ENCODE measurements at places on chromosomes 6 and 20.

GRCh38 chr6:44072452-44072958 is 54.7 kb downstream of the MRPL14 start:
- DNase-seq, result no peak

- DNase-seq, result no peak
These were observed 213.1 kb downstream of the PHACTR1 start for GRCh38 chr6:12929678-12930077.

- DNase-seq, result no peak
These were observed 185.6 kb downstream of the KIF16B start for GRCh38 chr20:16387666-16388065.

- DNase-seq, result no peak
These were observed 63.3 kb downstream of the CAP2 start for GRCh38 chr6:17456711-17457110.

- no peak for DNase-seq
These were observed 2.9 kb downstream of the ZSCAN31 start for GRCh38 chr6:28333047-28333446.

DNA sequence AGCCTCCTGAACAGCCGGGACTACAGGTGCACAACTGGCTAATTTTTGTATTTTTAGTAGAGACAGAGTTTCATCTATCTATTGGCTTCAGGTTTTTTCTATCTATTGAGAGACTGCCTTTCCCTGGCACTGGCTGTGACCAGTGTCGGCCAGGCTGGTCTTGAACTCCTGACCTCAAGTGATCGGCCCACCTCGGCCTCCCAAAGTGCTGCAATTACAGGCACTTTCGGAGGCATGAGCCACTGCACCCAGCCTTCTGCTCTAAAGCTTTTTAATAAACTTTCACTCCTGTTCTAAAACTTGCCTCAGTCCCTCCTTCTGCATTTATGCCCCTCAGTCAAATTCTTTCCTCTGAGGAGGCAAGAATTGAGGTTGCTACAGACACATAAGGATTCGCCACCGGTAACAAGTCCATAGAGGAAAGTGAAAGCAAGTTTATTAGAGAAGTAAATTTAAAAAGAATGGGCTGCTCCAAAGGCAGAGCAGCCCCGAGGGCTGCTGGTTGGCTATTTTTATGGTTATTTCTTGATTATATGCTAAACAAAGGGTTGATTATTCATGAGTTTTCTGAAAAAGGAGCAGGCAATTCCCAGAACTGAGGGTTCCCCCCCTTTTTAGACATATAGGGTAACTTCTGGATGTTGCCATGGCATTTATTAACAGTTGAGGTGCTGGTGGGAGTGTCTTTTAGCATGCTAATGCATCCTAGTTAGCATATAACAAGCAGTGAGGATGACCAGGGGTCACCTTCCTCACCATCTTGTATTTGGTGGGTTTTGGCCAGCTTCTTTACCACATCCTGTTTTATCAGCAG is 44.8 kb upstream of the RNGTT start:
- DNase-seq, result no peak

DNA sequence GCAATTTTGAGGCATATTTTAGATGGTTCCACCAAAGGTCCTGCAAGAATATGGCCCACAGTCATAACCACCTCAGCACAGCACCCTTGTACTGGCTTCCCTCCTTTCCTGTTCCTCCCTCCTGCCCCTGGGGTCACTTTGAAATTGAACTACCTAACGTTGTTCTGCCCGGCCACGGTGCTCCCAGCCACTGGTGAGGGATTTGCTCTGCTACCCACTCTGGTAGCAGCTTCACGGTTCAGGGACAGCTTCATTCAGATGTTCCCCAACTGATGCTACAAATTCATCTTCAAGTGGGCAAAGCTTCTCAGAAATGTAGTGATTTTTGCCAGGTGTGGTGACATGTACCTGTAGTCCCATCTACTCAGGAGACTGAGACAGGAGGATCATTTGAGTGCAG is 7.9 kb upstream of the NELFCD start:
- DNase-seq, result no peak

- no peak for DNase-seq
These were observed 4.1 kb downstream of the PAQR8 start for GRCh38 chr6:52365866-52366540.

DNA sequence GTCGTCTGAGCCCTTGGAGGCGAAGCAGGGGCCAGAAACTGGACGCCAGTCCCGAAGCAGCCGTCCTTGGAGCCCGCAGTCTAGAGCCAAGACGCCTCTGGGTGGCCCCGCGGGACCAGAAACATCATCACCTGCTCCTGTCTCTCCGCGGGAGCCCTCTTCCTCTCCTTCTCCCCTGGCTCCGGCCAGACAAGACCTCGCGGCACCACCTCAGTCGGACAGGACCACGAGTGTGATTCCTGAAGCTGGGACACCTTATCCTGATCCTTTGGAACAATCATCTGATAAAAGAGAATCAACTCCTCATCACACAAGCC is 416 bp downstream of the RSPH4A start:
- DNase-seq, result no peak

- DNase-seq, result no peak
These were observed 164.4 kb upstream of the PRDM1 start for GRCh38 chr6:105921781-105922180.

GRCh38 chr20:60200305-60200918 is 242.2 kb downstream of the CDH26 start:
- DNase-seq, result no peak

GRCh38 chr6:111642463-111643158 is 36.9 kb upstream of the TRAF3IP2 start:
- DNase-seq, result peak; percentile 29

DNA sequence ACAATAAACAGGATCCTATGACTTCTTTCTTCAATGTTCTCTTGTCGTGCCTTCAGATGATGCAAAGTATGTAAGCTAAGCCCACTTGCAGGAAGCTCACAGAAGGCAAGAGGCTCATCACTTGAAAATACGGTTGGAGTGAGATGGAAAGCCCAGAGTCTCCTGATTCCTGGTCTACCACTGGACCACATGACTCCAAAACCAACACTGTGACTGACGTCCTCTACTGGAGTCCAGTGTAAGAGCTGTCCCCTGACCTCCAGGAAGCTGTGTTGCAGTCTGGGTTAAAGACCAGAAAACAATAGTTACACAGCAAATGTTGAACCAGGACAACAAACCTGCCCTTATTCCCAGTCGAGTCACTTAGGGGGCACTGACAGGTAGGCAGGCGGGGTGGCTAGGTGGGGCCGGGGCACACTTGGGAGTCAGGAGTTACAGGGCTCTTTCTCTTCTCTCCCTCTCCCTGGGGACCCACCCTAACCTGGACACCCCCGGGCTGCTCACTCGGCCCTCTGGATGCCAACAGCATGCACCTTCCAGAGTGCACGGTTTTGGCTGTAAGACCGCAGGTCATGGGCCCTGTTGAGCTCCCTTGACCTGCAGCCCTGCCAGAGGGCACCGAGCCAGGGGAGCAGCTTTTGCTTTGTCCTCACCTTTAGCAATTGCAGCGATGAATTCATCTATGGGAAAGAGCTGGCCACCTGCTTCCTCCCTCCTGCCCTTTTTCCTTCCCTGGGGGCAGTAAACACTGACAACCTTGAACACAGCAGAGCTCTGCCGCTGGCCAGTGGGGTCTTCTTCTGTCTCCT is 7.4 kb downstream of the PCK1 start:
- DNase-seq, result no peak
